ENCODE measurements at places on chromosomes 1 and 21.

GRCh38 chr1:109116286-109116685 lies 2.4 kb downstream of the ELAPOR1 start:
- no peak for DNase-seq

DNA sequence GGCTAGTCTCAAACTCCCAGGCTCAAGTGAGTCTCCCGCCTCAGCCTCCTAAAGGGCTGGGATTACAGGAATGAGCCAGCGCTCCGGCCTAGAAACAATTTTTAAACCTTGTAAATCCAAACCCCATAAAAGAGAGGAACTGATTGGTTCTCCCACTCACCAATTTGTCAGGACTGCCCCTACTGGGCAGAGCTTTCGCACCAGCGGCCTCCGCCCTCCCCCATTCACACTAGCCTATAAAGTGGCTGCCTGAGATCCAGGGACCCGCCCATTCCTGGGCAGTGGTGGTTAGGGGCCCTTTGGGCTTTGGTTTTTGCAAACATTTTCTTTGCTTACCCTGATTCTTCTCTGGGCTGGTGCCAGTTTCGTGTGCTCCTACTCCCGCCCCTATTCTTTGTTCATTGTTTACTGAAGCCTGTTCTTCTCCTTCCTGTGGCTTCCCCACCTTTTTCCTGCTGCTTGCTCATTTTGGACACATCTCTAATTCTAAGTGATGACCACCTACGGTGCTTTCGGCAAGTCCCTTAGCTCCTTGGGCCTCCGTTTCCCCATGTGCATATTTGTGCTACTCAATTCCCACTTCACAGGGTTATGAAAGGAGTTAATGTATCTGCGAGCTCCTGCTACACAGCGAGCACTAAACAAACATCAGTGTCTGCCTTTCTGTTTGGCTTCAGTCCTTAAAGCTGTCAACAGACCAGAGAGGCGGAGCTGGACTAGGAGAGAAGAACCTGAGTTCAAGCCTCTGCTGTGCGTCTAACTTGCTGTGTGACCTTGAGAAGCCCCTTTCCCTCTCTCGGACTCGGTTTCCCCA lies 39.8 kb upstream of the CLIC4 start:
- DNase-seq, result peak; percentile 25

DNA sequence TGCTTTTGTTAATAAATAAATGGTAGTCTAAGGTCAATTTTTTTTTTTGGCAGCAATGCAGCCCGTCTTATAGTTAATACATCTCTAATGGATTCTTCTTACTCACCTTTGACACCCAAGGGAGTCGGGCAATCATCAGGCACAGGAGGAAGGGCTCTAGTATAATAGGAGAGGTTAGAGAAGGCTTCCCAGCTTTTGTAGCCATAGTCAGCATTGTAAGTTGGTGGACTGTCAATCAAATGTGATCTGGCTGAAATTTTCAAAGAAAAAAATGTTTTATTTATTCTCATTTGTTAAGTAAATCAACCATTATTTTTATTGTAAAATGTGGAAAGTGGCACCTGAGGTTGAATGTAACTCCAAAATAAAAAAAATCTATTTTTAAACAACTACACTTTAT lies 2.1 kb downstream of the PTGS2 start:
- DNase-seq, result no peak

- no peak for DNase-seq
These were observed 16.6 kb upstream of the GBP6 start for GRCh38 chr1:89347296-89347695.

DNA sequence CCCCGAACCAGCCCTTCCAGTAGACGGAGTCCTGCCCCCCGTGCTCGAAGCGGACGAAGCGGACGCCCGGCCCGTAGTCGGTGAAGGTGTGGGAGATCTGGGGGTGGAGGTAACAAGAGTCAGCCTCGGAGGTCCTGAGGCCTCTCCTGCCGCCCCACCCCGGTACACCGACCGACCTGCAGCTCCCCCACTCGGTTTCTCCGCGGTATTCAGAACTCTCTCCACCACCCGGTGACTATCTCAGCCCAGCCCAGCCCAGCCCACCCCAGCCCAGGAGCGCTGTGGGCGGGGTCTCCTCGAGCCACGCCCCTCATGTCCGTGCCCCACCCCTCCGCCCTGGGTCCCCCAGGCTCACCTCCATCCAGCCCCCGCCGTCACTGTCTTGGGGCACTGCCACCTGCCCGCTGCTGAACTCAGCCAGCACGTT lies 5.5 kb downstream of the FBXO2 start:
- DNase-seq, result peak; percentile 42

- DNase-seq, result no peak
These were observed 14.2 kb upstream of the CASQ2 start for GRCh38 chr1:115782571-115783281.

DNA sequence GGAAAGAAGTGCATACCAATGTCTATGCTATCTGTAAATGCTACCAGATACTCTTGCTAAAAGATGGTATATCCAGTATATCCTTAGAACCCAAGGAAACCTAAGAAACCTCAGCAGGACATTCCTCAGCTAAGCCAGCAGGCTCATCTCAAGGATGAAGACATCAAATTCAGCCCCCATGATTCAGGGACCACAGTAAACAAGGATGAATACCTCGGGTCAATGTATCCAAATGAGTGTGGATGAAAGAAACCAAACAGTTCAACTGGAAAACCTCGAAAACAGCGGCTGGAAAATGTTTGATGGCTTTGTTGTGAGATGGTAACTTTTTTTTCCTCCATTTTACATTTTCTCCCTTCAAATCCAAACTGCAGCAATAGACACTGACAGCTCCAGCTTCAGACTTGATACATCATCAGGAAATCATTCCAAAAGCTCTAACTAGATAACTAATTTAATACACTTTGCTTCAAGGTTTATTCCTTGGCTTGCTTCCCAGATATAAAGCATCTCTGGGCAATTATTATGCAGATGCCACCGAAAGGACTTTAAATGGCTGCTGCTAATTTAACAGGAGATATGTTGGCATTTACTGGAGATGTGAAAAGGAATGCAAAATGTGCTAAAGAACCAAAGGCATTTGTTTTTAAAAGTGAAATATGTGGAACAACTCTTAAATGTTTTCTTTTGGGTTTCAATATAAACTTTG lies 73.6 kb downstream of the SMYD2 start:
- no peak for DNase-seq

DNA sequence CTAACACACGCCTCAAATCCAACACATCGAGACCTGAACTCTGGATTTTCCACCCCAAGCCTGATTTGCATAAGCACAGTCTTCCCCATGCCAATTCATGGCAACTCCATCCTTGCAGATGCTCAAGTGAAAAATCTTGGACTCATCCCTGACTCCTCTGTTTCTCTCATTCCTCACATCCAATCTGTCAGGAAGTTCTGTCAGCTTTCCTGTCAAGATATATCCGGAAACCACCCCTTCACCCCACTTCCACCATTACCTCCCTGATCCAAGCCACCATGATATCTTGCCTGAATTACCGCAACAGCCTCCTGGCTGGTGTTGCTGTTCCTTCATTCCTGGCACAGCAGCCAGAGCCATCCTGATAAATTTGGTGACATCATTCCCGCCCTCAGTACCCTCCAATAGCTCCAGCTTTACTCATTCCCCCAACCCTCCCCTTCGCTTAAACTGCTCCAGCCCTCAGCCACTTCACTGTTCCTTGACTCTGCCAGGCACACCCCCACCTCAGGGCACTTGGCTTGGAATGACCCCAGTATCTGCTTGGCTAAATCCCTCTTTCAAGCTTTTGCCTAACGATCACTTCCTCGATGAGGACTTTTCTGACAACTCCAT lies 17.4 kb downstream of the TCEA3 start:
- DNase-seq, result no peak

DNA sequence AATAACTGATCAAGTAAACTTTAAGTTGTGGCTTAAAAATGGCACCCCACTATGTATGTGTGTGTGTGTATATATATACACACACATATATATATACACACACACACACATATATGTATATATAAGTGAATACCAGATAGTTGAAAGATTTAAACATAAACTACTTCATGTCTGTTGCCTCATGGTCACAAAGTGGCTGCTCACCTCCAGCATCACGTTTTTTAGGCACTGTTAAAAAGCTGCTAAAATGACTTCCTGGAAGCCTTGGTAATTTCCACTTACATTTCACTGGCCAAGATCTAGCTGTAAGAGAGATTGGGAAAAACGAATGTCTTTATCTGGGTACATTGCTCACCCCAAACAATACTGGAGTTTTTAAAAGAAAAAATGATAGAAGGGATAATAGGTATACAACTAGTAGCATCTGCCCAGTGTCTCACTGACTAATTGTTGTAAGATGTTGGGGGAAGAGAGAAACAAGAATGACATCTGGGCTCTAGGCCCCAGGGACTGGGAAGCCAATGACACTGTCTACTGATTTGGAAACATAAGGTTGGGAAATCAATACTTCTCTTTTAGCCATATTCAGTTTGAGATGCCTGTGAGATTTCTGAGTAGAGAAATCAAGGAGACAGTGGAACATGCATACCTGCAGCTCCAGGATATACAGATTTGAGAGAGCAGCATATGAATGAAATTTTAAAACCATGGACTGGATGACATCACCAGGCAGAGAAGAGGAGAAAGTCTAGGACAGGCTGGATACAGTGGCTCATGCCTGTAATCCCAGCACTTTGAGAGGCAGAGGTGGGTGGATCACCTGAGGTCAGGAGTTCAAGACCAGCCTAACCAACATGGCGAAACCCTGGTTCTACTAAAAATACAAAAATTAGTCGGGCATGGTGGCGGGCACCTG lies 42.8 kb downstream of the CLDN14 start:
- DNase-seq, result no peak

All from stimulated activated CD4-positive, alpha-beta T cell treated with anti-CD3 and anti-CD28 coated beads, Interleukin-4, amount 100 ng/mL, for 48 hours (primary cell).